ENCODE measurements at places on chromosomes 12 and 14.
A peak's percentile ranks its signal among the peaks of the same experiment; 100 is the strongest.

DNA sequence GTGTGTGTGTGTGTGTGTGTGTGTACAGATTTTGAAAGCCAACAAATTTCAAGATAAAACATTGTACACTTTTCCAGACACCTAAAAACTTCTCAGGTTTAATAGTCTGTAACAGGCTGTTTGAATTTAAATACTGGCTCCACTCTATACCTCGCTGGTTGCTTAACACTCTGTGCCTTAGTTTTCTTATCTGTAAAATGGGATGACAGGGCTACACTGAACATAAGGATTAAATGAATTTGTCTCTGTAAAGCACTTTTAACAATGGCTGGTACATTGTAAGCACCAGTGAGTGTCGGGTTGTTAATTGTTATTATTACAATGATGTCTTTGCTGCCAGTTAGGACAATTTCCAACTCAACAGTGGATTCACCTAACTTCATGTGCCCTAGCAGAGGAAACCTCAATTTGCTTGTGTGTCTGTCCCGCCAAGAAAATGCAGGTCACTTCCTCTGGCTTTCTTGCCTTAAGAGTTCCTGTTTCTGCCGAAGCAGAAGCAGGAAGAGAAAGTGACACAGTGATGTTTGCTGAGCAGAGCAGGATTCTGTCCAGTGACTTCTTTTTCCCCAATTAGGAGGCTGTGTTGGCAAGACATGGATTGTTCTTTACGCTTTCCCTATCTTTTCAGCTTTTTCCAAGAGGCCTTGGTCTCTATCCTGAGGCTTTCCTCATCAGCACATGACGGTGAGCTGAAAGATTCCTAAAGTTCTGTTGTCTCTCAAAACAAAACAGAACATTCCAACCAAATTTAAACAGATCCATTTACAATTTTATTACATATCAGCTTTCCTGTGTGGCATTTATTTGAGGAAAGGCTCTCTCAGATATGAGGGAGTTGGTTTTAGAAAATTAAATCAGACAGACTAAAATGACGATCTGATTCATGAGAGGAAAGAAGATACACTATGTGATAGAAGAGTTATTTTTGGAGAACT, 154.1 kb upstream of the ATP2B1 start:
- peak; percentile 24 for DNase-seq

DNA sequence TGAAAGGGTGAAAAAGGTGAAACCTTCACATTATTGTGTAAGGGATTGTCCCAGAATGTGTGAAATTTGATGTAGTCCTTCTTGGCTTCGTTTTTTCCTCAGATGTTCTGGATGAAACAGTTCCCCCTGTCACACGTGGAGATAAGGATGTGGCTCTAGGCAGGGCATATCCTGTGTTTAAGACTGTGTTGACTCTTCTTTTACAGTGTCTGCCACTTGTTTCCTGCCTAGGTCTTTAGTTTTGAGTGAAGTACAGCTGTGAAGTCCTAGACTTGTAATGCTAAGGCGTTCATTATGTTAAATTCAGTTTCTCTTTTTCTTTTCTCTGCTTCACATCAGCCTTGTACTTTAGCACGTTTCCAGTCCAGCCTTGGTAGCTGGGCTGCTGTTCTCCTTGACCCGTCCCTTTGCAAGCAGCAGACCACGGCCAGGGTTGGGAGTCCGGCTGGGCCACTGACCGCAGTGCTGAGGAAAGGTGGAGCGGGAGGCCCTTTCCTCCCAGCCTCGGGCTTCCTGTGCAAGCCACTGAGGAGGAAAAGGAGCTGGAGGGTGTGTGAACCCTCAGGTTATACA, 59.1 kb downstream of the RASSF3 start:
- peak; percentile 48 for DNase-seq

GRCh38 chr14:64963611-64964010, 8.5 kb downstream of the RAB15 start:
- no peak for DNase-seq

DNA sequence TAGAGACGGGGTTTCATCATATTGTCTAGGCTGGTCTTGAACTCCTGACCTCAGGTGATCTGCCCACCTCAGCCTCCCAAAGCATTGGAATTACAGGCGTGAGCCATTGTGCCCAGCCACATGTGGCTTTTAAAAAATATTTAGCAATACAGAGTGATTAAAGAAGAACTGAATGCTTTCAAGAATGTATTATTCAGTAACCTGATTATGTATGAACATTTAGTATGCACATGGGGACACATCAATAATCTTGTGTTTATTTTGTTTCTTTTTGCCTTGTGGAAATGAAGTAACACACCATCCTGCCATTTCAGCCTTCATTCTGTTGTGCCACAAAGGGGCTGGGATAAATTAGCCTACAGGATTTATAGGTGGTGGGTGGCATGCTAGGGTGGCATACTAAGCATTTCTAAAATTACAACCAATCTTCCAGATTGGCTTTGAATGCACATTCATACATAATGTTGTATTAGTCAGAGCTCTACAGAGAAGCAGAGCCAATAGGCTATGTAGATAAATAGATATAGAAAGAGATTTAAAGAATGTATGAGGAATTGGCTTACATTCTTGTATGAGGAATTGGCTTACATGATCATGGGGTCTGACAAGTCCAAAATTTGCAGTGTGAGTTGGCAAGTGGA, 25.5 kb upstream of the TXNRD1 start:
- DNase-seq: no peak

GRCh38 chr14:93788543-93789227, 400 bp upstream of the PRIMA1 start:
- DNase-seq: no peak

- DNase-seq: no peak
Measured at GRCh38 chr12:126210026-126210425, 1144.8 kb downstream of the AACS start.

DNA sequence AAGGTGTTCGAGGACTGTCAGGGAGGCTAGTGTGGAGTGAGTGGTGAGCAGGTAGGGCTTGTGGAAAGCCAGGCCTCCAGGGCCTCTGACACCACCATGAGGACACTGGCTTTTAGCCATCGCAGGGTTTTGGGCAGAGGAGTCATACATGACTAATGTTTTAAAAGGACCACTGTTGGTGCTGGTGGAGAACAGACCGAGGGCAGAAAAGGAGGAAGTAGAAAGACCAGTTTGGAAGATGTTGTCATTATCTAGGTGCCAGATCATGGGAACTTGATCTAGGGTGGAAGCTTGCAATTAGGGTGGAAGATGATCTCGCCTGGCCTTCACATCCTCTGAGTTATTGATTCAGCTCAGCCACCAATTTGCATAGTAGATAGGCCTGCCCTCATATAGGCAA, 144.2 kb downstream of the C12orf75 start:
- DNase-seq: no peak

GRCh38 chr14:45038256-45038655, 45.7 kb upstream of the PRPF39 start:
- no peak for DNase-seq

DNA sequence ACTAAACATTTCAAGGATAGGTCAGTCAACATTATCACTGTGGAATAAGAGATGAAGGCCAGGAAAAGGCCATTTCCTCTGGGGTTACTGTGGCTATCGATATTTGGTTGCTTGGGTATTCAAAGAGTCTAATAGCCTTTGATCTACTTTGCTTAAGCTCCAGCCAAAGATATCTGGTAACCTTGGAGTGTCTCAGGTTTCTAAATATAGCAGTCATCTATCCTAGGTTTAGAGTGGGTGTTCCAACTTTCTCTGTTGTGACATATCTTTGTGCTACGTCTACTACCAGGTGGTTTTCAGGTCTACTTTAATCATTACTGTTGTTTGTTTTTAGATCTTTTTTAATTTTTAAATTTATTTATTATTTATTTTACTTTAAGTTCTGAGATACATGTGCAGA, 42.4 kb downstream of the RDH12 start:
- no peak for DNase-seq

GRCh38 chr14:66143387-66144112, 342.6 kb upstream of the CCDC196 start:
- no peak for DNase-seq

DNA sequence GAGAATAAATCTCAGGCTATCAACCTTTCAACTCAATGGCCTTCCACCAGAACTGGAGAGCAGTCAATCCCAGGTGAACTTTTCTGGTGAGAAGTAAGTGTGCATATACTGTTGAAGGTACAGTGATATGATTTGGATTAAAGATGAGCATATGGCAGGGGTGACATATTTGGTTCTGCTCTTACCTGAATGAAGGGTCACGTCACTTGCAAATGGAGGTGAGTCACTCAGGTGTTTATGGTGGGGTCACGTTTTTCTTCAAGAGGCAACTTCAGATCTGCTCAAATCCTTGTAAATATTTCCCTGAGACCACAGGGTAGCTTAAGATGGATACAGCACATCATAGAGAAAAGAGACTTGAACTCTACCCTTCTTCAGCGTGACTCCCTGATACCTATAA, 143.2 kb downstream of the BRMS1L start:
- DNase-seq: no peak

DNA sequence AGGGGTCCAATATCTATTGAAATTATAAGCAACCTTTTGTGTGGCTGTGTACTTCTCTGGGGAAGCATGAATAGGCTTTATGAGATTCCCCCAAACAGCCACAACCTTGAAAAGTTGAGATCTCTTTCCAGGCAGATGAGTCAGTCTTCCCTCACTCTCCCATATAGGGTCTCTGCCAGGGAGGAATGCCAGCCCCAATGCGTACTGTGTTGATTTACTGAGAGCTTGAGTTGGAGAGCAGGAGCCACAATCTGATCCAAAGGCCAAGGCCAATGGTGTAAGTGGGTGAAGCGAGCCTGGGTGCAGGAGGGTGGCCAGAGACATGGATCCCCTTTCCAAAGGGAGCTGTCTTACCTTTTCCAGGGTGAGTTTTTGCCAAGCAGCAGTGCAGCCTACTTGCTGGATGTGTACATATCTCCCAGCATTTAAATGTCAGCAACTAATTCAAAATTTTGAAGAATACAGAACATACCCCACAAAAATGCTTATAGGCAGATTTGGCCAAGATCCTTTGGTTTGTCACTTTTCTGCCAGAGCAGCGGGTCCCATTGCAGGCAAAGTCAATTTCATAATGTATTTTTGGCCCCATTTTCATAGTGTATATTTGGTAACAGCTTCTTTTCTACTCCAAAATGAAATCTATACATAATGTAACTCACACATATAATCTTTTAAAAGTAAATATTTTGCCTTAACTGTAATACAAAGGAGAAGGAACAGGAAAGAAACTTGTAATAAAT, 88.2 kb downstream of the TBC1D30 start:
- DNase-seq: no peak

DNA sequence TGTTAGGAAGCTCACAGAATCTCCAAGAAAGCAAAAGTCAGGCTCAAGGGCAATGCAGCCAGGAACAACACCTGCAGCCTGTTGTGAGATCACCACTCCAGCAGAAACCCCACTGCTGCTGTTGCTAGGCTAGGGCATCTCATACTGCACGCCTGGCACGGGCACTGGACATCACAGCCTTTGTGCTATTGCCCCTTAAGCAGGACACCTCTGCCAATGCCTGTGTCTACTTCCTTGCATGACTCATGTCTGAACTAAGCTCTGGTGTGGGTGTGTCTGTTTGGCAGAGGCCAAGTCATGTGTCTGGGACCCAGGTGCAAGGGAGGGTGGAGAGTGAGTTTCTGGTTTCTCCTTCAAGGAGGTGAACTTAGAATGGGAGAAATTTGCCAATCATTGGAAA, 10.0 kb upstream of the DDX47 start:
- peak; percentile 21 for DNase-seq

- DNase-seq: no peak
Measured at GRCh38 chr14:43937001-43937400, 570.1 kb downstream of the FSCB start.

- DNase-seq: no peak
Measured at GRCh38 chr12:21568115-21568514, 36.5 kb downstream of the GYS2 start.

DNA sequence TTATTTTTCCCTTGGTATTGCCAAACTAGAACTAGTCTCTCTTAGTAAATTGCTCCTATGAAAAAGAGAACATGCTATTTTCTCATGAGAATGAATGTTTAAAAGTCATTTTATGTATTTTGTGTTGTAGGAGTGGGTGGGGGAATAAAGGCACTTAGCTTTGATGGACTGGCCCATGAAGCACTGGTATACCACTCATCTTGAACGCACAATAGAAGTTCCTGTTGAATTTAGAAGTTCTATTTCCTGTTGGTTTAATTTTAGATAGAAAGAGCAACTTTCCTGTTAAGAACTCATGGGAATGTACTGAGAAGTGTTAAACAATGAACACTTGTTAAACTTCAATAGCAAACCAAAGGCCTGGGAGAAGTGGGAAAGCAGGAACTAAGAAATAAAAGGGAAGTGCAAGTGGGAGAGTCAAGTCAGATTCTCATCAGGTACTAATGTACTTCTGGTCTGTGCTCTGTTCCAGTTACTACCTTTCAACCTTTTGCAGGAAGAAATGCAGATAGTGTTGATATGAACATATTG, 23.1 kb downstream of the TTC6 start:
- DNase-seq: no peak

- no peak for DNase-seq
Measured at GRCh38 chr12:111209811-111210210, 159.1 kb downstream of the PHETA1 start.

DNA sequence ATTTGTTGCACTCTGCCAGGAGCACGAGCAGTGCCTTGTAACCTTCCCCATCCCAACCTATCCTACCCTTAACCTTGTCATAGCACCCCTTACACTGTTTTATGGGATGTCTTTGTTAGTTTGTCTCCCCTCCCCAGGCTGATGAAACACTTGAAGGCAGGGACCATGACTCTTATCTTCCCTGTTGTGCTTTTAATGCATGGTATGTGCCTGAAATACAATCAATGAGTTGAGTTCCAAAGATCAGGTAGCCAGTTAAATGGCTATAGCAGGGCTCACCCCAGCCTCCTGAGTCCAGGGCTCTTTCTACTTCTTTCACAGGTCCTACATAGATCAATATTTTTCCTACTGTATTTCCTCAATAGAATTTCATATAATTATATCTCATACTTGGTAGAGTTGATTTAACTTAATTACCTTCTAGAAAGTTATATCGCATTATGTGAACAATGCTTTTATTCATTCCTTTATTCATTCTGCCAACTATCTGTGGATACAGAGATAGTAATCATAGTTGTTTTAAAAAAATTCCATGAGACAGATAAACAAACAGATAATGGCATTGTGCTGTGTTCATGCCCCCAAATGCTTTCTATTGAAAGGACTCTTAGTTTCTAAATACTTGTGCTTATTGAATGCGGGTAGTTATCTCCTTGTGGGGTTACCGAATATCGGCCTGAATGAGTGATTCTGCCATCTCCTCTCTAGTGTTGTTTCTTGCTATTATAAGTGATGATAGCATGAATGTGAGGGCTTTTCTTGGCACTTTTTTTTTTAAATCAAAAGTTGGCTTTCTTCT, 347.4 kb downstream of the NPAS3 start:
- no peak for DNase-seq

- peak; percentile 10 for DNase-seq
Measured at GRCh38 chr14:81211844-81212243, 8.9 kb downstream of the GTF2A1 start.

GRCh38 chr14:78836777-78837176, 666.6 kb downstream of the NRXN3 start:
- DNase-seq: no peak

GRCh38 chr12:105813201-105813600, 325.6 kb downstream of the NUAK1 start:
- DNase-seq: no peak
